ENCODE measurements at places on chromosomes 12 and 14.

DNA sequence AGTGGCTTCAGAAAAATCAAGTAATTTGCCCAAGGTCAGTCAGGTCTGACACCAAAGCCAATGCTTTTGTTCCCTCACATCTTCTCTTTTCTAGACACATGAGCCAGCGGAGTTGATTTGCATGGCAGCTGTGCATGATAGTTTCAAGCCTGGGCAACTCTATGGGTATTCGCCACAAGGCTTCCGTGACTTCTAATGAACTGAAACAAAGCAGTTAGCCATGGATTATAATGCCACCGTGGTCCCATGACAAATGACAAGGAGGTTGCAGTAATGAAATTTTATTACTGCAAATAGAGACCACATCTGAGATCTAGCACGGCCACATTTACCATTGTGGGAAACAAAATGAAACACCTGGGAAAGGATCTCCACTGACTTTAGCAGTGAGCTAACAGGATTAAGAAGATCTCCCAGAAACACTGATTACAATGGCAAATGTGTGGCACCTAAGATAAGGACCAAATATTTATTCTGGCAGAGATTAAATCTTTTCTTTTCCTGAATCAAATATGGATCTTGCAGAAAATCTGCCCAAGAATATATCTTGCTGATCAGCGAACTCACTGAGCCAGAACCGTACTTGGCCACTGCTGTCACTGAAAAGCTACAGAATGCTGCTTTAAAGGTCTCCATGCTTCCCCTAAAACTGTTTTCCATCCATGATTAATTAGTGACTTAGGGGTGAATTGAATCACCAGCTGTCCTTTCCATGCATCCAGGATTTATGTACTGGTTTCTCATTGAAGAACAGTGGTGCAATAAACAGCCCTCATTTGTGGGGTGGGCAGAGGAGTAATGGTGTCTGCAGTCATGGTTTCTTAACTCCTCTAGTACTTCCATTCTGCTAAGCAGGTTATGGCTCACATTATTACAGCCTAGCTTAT is 551.0 kb downstream of the DIO2 start:
- DNase-seq: no peak

DNA sequence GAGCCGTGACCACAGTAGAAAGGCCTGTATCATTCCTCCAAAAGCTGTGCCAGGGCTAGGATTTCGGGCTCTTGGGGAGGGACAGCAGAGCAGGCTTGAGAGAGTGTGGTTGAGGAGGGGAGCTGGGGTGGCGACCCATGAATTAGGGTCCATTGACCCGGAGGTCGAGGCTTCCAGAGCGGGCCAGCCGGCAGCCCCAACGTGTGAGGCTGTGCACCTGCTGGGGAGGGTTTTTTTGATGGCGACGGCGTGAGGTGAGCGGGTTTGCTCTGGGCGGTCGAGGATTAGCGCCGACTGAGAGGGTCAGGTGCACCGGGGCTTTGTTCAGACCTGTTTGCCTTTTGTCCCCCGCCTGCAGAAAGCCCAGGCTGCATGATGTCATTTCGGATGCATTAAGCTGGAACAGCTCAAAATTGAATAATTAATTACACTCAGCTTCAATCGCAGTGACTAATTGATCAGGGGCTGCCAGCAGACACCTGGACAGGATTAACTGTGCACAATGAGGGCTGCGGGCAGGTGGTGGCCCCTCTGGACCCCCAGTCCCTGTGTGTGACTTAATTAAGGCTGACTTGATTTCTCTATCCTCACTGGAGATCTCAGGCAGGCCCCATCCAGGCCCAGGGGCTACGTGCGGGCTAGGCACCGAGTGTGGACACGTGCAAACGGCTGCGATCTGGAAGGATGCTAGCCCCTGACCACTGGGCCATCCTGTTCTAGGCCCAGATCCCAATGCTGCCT is 42.1 kb upstream of the MEG3 start:
- DNase-seq: no peak

GRCh38 chr12:92446083-92446460 is 256.7 kb upstream of the PLEKHG7 start:
- DNase-seq: no peak

- DNase-seq: no peak
Measured at GRCh38 chr12:68331500-68331868, 678 bp downstream of the MDM1 start.

DNA sequence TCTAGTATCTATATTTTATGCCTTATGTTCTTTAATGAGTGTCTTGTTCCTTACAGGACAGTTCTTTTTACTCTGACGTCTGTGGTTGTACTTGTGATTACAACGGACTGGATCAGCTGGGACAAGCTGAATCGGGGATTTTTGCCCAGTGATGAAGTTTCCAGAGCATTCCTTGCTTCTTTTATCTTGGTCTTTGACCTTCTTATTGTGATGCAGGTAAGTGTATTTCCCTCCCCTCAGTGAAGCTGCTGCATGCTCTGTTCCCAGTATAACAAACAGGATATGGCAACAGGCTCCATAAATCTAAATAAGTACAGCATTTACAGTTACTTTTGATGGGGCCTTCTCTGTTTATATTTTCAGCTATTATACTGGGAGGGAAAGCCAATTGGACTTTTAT is 463.6 kb downstream of the TMEM117 start:
- DNase-seq: no peak

GRCh38 chr12:124739953-124740561 is 123.6 kb downstream of the SCARB1 start:
- no peak for DNase-seq

DNA sequence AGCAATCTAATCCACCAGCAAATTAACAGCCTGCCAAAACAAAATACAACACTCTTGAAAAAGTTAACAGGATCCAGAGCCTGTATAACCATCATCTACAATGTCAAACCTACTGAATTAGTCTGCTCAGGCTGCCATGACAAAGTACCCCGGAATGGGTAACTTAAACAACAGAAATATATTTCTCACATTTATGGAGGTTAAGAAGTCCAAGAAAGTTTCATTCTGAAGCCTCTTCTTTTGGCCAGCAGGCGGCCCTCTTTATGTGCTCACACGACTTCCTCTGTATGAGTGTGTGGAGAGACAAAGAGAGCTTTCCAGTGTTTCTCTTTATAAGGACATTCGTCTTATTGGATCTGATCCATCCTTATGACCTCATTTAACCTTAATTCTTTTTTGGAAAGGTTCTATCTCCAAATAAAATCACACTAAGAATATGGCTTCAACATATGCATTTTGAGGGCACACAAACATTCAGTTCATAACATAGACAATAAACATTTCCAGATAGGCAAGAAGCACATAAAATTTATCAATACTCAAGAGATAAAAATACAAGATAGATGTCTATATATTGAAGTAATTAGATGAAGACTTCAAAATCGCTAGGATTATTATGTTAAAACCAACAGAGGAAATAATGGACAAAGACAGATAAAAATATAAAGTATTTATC is 5.9 kb upstream of the RERG start:
- DNase-seq: no peak

- no peak for DNase-seq
Measured at GRCh38 chr12:57049890-57050289, at the start of gene MYO1A. Gene MYO1A, minus strand, starts transcription at chr12:57050129. Its CDS starts 1,806 bp downstream, at chr12:57048323.

All from stimulated activated CD4-positive, alpha-beta T cell treated with anti-CD3 and anti-CD28 coated beads, Interleukin-1b, Interleukin-23, amount 100 ng/mL, for 1 hour (primary cell).